ENCODE measurements at places on chromosomes 4 and X.

DNA sequence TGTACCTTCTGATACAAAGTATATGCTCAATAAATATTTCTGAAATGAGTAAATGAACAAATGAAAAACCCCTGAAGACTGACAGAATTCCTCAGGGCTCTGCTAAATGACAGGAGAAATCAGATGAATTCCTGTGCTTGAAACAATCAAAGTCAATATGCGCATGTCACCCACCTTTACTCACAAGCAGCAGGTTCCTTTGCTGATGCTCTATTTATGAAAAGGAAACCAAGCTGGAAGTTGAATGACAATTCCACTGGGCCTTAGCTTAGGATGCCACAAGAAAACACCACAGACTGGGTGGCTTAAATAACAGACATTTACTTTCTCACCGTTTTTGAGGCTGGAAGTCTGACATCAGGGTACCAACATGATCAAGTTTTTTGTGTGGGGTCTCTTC, 477.5 kb upstream of the TEX13C start:
- no peak for DNase-seq

GRCh38 chrX:75547783-75548182, 24.9 kb upstream of the ZDHHC15 start:
- DNase-seq, result no peak

- DNase-seq, result no peak
These were observed 183.6 kb upstream of the DKK2 start for GRCh38 chr4:107219681-107220080.

DNA sequence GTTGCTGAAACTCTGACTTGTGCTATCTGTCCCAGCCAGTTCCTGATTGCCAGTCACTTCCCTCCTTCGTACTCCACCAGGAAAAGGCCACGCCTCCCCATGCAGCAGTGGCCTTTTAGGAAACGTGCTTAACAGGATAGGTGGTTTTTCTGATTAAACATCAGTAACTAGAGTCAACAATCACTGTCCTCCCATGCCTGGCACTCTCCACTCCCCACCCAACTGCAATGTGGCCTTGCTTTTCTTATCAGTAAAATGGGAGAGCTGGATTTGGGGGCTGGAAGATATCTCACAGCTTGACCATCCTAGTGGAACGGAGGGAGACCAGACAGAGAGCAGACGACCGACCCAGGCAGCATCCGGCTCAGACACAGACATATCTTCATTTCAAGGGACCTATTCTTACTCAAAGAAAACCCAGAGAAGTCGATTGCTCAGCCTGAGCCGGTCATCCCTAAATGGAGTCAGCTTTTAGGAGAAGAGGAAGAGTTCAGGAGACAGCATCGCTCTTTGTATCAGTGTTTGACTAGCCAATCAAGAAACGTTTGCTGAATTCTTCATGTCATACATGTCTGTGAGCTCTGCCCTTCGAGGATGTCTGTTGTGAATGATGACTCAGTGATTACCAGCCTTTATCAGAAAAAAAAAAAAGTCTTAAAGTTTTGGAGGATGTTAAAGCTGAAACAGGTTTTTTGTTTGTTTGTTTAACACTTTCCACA, 12.7 kb upstream of the UBA6 start:
- no peak for DNase-seq

DNA sequence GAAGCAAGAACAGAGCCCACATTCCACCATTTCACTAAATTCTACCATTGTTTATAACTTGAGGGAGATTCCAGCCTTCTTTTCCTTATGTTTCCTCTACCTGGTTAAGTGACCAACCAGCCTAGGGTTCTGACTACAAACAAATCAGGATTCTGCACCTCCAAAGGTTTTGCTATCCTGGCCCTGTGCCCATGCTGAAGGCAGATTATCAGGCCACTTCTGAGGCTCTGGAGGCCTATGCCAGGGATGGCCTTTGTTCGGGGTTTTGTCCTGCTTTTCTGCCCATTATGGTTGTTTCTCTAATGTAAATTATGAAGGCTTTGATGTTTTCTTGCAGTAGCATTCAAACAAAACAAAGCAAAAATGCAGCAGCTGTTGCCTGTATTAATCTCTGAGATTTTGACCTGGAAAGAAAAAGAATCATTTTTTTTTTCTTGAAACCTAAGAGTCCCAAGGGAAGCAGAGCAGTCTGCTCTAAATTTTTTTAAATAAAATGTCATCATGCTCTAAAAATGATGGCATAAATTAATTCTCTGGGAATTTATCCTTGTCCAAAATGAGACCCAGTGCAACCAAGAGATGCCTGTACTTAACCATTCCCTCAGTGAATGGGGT, 55.6 kb downstream of the RNF150 start:
- DNase-seq, result no peak

GRCh38 chr4:173362666-173363065, 8.1 kb upstream of the SAP30 start:
- no peak for DNase-seq

GRCh38 chrX:137194164-137194563, 160.4 kb upstream of the GPR101 start:
- DNase-seq, result peak; percentile 7

- no peak for DNase-seq
These were observed 50.1 kb upstream of the NSUN7 start for GRCh38 chr4:40699648-40700047.

- DNase-seq, result no peak
These were observed 235.3 kb downstream of the AR start for GRCh38 chrX:67779099-67779498.

DNA sequence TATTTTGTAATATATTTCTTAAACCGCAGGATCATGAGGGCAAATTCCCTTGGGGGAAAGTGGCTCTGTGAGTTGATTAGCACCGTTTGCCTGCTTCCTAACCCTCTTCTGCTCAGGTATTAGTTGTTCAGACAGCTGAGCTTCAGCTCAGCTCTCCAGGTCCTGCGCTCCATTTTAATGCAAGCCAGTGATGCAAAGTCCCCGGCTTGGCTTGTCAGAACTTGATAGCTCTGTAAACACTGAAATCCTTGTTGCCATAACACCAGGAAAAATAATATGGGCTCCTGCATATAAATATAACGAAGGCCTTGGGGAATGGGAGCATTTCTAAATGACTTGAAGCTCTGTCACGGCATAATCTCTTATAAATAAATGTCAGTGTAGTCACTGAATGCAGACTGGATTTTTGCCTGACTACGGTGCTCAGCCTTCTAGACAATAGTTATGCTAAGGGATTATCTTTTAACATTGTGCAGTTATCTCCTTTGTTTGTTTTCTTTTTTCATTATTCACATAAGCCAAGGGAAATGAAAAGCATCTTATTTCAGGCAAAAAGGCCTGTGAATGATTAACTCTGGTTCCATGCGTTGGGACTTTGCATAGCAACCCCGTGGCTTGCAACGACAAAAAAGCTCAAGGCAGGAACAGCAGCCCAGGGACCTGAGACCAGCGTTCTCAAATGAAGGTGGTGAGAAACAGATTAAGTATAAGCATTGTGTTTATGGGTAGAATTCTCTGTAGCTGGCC, 253.2 kb downstream of the SPRY1 start:
- DNase-seq, result no peak

DNA sequence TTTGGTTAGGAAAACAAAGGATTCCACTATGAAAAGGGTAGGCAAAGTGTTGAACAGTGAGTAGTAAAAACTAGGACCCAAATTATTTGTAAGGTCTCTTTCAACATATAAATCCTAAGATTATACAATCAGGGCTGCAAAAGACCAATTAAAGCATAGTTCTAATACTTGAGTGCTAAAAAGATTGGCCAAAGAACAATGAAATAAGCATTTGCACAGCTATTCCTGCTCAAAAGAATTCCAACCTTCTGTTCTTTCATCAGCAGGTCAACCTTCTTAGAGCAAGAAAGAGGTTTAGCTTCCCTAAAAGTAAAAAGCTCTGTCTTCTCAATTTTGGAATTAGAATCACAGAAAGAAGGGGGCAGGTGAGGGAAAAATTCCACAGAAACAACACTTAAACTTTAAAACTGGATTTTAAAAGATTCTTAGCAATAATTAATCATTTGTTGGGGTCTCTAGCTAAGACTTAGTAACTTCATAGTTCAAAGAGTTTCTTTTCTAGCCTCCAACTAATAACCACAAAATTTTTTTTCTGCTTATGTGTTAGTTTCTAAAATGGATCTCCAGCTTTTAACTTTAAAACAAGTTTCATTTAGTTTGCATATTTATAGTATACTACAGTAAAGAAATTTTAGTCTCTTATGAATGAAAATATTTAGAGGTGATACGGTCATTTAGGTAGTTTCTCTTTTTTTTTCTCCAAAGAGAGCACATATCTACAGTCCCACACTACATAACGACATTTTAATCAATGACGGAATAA, 16.3 kb downstream of the TSPAN5 start:
- no peak for DNase-seq

GRCh38 chrX:3712051-3712869, 1.2 kb downstream of the PRKX start:
- DNase-seq, result no peak

DNA sequence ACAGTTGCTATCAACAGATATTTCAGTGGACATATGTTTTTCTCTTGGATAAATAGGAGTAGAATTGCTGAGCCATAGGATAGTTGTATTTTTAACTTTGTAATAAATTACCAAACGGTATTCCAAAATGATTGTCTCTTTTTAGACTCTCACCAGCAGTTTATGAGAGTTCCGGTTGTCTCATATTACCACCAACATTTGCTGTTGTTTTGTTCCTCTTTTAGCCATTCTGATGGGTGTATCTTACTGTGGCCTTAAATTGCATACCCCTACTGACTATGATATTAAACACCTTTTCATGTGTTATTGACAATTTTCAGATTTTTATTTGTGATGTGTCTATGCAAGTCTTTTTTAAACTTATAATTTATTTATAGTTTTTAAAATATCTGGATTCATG, 39.7 kb downstream of the SNX25 start:
- no peak for DNase-seq
